PC-9 (cell line): ENCODE measurements at places on chromosomes 1 and 21.

DNA sequence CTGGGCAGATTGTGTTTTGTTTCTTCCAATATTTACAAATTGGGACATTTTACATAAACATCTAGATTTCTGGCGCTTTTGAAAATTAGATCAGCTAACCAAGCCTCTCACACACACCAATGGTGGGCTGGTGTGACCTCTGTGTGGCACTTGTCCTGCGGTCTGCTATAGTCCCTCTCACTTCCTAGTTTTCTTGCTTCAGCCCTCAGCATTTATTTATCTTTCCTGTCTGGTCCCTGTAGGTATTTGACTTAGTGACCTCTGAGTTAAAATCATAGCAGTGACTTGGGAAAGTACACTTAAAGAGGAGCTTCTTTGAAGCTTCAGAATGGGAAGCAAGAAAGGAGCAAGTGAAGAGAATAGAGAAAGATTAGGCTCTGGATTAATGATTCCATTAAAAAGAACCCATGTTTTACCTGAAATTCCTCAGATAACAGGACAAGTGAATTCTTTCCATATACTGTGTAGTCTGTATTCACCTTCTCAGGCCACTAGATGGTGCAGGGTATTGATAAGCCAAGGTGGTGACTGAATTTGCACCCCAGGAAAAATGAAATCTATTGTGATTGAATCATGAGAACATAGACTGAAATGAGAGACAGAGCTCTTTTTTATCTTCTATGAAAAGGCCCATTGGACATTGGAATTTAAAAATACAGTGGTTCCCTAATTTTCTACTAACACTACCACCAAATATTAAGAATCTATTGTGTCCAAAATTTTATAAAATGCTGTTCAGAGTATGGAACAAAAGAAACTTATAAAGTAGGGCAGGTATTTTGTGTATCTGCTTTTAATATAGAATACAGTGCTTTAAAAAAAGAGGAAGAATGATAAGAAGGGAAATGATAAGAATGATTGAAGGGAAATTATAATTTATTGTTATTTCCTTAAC lies 7.1 kb upstream of the DIPK1A start:
- peak; percentile 44 for DNase-seq

- no peak for DNase-seq
Measured at GRCh38 chr1:245377854-245378253, 223.1 kb downstream of the KIF26B start.

GRCh38 chr1:85992791-85993190 lies 163.8 kb downstream of the COL24A1 start:
- DNase-seq = no peak

DNA sequence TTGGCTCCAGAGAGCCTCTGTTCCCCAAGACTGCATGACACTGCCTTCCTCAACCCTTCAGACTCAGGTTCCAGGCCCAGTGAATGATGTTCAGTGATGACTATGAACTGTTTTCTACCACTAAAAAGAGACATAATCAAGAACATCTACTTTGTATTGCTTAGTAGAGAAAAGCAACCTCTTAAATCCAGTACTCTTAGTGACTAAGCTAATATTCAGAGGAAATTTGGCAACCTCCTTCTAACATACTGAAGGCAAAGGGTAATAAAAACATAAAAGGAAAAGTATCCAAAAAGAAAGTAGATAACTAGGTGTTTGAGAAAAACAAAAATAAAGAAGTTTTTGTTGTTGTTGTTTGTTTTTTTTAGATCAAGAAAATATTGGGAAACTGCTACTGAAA lies 153.3 kb upstream of the RUNX1 start:
- DNase-seq = no peak

DNA sequence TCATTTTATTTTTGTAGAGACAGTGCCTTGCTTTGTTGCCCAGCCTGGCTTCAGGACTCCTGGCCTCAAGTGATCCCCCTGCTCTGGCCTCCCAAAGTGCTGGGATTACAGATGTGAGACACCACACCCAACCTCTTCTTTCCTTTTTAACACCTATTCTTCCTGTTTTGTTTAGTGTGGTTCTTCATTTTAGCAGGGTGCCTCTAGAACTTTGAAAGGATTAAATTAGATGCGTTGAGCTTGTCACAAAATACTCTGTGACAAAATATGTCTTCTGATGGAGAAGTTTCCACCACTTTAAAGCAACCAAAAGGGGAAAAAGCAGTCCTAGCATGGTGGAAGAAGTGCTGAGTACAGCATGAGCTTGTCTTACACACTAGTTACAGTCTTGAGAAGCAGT lies 42.0 kb downstream of the CDC14A start:
- no peak for DNase-seq

- no peak for DNase-seq
Measured at GRCh38 chr21:41234569-41234968, 66.6 kb downstream of the BACE2 start.

GRCh38 chr1:36341626-36342320 lies 18.3 kb upstream of the EVA1B start:
- no peak for DNase-seq
